ENCODE measurements at places on chromosomes 11 and 22.

- DNase-seq: no peak
These were observed 238.1 kb upstream of the BLID start for GRCh38 chr11:122354025-122354697.

DNA sequence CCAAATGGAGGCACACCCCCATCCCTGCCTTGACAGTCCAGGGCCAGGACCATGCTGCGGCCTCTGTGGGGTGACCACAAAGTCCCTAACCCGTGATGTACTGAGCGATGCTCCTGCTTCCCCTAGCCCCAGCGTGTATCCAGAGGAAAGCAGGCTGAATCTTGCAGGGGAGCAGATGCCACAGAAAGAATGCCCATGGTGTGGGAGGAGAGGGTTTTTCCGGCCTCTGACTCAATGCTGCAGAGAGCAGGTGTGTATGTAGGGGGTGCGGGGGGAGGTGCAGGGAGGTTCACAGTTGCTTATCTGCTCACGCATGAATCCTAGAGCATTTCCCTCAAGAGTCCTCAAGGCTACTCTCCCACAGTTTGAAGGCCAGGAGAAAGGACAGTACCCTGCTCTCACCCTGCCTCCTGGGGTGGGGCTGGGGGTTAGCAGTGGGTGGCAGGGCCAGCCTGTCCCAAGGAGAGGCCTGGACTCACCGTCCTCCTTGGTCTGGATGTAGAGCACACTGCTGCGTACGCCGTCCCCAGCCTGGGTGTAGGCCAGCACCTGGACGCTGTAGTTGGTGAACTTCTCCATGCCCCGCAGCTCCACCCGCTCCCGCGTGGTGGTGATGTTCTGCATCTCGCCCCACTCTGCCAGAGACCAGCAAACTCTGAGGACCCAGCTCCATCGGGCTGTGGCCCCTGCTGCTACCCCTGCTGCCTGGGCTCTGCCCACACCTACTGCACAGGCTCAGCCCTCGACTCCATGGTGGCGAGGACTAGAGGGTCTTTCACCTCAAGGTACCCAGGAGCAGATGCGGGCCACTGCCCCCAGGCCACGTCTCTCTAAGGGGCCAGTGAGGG lies 130.8 kb downstream of the CEP164 start:
- DNase-seq: no peak

- DNase-seq: no peak
These were observed 29.5 kb upstream of the FZD4 start for GRCh38 chr11:86984701-86985100.

GRCh38 chr11:8832571-8833260 lies 78.3 kb upstream of the AKIP1 start:
- no peak for DNase-seq

DNA sequence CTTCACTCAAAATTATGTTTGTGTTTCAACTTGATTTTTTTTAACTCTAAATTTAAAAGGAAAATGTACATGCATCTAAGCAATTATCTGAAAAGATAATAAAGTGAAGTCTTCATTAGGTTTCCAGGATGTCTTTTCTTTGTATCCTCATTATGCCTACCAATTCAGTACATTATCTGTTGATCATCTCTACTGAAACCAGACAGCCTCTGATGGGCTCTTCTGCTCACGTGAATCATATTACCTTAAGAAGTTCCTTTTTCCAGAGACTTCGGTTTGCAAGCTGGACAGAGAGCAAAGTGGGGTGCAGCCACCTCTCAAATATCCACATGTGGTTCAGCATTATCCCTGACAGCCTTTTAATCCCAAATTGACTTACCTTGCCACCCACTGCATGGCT lies 158.4 kb downstream of the CADM1 start:
- DNase-seq: no peak

DNA sequence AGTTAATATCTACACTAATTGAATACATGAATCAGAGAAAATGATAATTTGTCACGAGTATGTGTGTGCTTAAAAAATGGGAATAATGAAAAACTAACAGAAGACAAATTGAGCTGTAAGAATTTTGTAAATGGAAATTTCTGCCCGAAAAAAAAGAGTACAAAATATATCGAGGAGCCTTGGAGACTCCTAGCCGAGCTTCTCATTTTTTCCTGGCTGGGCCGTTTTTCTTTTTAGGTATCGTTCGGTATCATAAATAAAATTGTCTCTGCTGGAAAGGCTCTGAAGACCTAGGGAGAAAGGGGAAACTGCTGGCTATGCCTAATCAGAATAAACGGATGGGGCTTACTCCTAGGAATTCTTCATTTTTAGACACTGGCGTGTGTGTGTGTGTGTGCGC lies 227.2 kb upstream of the RAG2 start:
- no peak for DNase-seq

DNA sequence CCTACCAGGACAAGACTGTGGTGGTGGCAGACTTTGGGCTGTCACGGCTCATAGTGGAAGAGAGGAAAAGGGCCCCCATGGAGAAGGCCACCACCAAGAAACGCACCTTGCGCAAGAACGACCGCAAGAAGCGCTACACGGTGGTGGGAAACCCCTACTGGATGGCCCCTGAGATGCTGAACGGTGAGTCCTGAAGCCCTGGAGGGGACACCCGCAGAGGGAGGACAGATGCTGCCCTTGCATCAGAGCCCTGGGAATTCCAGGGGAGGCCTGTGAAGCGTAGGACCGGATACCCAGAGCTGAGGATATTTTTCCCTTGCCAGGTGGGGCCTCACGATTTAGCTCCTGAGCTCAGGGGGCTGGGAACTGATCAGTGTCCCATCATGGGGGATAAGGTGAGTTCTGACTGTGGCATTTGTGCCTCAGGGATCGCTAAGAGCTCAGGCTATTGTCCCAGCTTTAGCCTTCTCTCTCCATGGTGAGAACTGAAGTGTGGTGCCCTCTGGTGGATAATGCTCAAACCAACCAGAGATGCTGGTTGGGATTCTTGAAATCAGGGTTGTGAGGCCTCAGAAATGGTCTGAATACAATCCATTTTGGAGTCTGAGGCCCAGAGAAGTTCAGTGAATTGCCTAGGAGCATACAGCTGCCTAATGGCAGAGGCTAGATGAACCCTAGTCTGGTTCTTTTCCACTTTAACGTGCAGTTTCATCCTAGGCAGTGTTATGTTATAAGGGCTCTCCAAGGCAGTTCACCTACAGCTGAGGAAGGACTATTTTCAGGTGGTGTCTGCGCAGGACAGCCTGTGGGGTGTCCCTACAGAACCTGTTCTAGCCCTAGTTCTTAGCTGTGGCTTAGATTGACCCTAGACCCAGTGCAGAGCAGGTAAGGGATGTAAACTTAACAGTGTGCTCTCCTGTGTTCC lies 19.5 kb downstream of the PIK3IP1 start:
- peak; percentile 67 for DNase-seq

- no peak for DNase-seq
These were observed 48.8 kb downstream of the MYEOV start for GRCh38 chr11:69342588-69343330.

DNA sequence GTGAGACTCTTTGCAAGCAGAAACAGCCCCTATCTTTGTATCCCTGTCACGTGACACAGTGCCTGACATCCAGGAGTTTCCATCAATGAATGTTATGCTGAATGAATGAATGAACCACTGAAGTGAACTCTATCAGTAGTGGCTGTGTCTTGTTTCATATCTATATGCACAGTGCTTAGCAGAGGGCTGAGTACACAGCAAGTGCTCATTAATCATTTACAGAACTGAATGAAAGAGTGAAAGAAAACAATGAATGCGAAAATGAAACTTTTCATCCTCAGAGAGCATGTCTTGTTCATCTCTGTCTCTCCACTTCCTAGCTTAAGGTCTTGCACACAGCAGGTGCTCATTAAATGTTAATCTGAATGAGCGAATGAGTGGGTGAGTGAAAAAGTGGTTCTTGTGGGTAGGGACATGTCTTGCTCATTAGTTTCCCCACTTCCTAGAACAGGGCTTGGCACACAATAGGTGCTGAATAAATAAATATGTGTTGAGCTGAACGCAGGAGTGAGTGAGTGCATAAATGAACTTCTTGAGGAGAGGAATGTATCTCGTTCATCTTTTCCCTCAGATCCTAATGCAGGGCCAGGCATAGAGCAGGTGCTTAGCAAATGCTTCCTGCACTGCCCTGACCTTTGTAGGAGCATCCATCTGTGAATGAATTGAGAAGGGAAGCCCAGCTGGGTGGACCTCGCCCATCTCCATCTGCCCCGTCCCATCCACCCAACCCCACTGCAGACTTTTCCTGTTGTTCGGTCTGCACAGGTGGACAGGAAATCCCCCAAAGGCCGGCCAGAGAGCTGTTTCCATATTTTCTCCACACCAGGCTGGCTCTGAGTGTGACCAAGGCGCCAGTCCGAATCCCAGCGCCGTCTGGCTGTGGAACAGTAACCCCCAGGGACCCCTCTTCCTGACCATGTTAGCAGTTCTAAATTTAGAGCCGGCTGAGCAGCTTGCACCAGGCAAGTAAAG lies 113.4 kb upstream of the CRYBB3 start:
- DNase-seq: no peak

- DNase-seq: no peak
These were observed 11.6 kb downstream of the PISD start for GRCh38 chr22:31650391-31650790.

GRCh38 chr11:117612177-117612576 lies 184.8 kb downstream of the DSCAML1 start:
- no peak for DNase-seq

GRCh38 chr11:35178873-35179272 lies 39.9 kb downstream of the CD44 start:
- DNase-seq: no peak

DNA sequence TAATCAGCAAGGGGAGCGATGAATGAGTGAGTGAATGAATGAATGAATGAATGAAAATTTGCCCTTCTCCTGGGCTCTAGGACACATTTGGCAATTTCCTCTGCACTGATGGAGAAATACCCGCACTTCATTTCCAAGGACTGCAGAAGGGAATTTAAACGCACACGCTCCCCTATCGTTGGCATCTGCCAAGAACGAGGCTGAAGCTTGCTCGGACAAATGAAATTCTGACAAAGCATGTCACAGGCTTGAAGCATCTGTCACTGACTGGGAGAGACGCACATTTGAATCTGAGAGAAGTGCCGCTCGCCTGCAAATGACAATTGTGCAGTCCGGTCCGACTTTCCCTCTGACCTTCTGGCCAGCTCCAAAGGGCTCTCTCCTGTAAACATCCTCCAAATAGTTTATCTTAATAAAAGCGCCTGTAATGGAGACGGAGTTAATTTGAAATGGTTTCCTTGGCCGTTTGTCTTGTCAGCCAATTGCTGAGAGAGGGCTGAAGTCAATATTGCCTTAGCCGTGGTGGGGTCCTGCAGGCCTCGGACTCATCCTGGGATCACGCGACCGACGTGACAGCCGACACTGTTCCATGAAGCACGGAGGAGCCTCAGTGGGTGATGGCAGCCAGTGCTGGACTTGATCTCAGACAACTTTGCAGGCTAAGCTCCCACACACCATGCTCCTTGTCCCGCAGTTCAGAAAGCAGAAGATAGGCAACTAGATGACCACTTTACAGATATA lies 260.7 kb downstream of the MN1 start:
- DNase-seq: no peak

DNA sequence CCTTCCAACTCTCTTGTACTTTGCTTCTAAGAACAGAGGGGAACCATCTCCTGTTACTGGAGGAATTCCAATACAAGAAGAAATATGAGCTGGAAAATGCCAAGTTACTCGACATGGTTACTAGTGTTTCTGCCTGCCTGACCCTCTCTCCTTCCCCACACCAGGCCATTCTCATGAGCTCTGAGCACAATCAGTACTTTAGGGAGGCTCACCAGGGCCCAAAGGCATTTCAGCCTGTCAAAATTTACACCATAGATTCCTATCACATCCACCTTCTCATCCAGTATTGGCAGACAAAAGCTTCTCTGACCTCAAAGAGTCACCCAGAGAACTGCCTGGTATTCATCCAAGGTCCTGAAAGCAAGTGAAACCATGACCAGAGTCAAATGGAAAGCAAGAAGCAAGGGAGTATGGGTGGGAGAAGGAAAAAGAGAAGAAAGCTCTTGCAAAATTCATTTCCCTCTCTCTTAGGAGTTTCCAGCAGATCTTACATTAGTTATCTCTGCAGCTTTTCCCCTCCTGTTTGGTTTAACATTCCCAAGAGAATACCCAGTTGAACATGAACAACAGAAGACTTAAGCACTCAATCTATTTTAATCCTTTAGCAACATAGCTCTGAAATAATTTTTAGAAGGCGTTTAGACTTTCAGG lies 58.7 kb upstream of the NCAM1 start:
- DNase-seq: no peak

DNA sequence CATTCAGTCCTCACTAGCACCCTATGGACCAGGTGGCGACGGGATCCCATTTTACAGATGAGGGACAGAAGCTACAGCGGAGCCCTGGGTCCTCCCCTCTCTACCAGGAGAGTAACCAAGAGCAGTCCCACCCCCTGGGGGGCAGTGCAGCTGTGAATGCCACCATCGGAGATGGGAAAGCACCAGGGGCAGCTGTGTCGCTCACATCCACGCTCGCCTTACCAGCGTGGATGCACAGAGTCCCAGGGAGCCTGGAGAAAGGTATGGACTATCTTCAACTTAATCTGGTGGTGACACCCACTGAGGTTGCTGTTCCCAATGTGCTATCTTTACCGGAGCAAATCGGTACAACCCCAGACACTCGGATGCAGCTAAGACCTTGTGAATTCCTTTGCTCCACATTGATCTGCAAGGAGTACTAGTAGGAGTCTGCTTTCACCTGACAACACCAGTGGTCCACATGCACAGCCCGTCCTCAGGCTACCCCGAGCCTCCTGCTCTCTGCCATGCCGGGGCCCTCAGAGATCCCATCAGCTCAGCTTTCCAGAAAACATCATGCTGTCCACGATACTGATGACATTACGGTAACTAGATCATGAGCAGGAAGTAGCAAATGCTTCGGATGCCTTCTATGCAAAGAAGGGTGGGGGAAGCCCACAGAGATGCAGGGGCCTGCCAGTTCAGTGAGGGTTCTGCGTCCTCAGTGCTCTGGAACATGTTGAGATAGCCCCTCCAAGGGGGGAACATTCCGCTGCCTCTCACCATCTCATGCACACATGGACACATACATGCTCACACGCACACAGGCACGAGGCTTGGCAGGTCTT lies 126.0 kb downstream of the CTTN start:
- no peak for DNase-seq

DNA sequence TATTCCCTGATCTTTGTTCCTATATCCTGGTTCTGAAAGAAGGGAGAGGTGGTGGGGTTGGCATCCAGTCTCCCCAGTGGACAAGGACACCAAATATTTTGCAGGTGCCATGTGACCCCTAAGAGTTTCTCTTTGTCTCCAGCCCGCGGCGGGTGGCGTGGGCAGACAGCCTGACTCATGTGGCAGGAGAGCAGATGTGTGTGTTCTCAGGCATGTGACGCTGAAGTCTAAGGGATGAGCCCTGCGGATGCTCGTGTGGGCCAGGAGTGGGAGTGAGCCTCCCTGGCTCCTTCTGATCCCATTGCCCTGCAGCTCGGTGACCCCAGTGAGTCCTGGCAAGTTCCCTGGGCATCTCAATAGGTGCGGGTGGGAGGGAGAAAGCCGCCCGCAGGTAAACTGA lies 94.8 kb upstream of the TBCEL start:
- DNase-seq: no peak

DNA sequence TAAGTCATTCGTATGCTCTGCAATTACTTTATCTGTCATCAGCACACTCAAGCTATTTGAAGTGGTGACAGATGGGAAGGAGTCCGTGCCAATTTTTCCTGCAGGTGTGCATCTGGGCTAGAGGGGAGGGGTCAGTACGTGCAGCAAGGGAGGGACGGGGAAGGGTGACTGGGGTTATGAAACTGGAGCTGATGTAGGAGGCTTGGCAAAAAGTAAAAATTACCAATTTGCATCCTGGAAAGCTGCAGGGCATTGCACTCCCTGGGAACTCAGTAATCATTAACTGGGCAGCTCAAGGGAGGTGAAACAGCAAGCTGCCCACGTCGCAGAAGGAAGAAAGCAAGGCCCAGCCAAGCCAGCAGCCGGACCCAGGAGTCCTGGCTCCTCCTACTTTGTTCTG lies 87.1 kb upstream of the TMEM45B start:
- no peak for DNase-seq
